ENCODE measurements at places on chromosomes 7 and 10.

GRCh38 chr7:84970670-84971069, 216.2 kb downstream of the SEMA3D start:
- DNase-seq: no peak

GRCh38 chr10:3700531-3701076, 84.4 kb downstream of the KLF6 start:
- DNase-seq: no peak

- DNase-seq: no peak
These were observed 66.1 kb downstream of the SHH start for GRCh38 chr7:155746188-155746587.

DNA sequence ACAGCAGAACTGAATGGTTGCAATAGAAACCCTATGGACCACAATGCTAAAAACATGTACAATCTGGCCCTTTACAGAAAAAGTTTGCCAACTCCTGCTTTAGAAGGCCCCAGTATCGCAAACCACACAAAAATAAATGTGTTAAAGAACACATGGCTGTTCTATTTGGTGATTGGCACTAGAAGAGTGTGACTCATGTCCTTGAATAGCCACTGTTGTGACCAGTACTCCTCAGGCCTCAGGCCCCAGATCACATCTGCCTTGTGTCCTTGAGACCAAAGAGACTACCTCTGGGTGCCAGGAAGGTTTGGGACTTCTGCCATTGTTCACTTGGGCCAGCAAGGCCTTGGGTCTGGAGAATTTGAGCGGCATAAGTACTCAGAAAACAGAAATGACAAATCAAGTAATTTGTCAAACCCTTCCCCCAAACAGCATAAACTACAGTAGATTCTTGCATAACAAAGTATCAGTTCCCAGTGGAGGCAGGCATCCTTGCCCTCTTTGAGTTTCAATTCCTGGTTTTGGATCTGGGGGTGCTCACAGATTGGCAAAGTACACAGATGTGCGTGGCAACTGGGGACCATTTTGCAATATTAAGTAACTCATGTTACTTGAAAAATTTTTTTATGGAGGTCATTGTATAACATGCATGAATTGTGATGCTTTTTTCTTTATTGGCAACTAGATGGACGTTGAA, 50.2 kb downstream of the MTURN start:
- DNase-seq: no peak

GRCh38 chr7:108385834-108386422, 70.3 kb downstream of the NRCAM start:
- no peak for DNase-seq

- DNase-seq: no peak
These were observed 11.7 kb upstream of the EDRF1 start for GRCh38 chr10:125707541-125708468.

GRCh38 chr7:123924941-123925340, at the start of gene SPAM1:
TSS of gene SPAM1 (plus strand) at chr7:123925241. CDS start at chr7:123953571, 28,330 bp downstream.
- no peak for DNase-seq

- DNase-seq: no peak
These were observed 34.1 kb downstream of the KNDC1 start for GRCh38 chr10:133194151-133194550.

DNA sequence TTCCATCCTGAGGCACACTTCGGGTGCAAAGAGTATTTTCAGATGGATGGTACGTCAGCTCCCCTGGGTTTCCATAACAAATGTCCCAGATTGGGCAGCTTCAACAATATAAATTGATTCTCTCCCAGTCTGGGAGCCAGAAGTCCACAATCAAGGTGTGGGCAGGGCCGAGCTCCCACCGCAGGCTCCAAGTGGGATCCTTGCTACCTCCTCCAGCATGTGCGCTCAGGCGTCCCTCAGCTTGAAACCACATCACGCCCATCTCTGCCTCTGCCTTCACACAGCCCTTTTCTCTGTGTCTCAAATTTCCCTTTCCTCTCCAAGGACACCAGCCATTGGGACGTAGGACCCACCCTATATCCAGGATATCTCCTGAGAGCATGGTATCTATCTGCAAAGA, 153.5 kb downstream of the DIP2C start:
- no peak for DNase-seq

DNA sequence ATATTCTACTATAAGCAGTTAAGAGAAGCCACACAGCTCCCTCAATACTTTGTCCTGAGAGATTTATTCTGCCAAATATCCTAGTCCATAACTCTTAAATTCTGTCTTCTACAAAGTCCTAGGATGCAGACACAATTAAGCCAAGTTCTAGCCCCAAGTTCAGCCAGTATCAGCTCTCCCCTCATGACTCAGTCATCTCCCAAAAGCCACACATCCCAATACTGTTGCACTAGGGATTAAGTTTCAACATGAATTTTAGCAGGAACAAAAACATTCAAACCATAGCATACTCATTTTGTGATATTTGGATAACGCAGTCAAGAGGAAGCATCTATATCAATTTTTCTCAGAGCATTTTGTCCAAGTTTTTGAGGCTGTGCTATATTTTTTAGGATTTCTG, 277.4 kb downstream of the FZD1 start:
- no peak for DNase-seq

DNA sequence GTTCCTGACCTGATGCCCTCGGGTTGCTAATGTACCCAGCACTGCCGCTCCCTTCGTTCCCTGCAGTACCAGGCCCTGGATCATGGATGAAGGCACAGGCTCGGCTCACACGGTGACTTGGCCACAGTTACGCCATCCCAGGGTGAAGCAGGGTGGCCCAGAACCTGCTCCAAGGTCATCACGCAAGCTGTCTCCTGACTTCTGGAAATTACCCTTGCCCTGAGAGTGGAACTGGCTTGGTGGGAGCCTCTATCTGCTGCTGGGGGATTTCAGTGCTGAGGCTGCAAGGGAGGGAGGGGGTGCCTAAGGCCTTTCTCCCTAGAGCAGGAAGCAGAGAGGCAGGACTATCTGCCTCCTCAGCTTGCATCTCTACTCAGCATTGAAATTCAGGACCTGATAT, 36.6 kb downstream of the FIGNL1 start:
- no peak for DNase-seq

GRCh38 chr10:88831709-88832108, 19.9 kb downstream of the ANKRD22 start:
- no peak for DNase-seq

- no peak for DNase-seq
These were observed 206.3 kb downstream of the THSD7A start for GRCh38 chr7:11625669-11626068.

DNA sequence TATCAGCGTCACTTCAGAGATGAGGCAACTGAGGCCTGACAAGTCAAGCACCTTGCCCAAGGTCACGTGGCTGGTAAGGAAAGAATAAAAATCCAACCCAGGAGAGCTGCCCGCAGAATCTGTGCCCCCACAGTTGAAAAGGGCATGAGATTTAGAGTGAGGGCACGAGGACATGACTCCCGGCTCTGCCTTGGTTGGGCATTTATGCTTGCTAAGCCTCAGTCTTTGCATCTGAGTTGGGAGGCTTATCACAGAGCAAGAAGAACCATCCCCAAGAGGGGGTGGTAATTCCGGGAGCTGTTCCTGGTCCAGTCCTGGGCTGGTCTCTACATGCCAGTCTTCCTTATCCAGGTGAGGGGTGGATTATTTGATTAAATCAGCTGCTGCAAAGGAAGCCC, 37.3 kb downstream of the PLPP4 start:
- DNase-seq: no peak

DNA sequence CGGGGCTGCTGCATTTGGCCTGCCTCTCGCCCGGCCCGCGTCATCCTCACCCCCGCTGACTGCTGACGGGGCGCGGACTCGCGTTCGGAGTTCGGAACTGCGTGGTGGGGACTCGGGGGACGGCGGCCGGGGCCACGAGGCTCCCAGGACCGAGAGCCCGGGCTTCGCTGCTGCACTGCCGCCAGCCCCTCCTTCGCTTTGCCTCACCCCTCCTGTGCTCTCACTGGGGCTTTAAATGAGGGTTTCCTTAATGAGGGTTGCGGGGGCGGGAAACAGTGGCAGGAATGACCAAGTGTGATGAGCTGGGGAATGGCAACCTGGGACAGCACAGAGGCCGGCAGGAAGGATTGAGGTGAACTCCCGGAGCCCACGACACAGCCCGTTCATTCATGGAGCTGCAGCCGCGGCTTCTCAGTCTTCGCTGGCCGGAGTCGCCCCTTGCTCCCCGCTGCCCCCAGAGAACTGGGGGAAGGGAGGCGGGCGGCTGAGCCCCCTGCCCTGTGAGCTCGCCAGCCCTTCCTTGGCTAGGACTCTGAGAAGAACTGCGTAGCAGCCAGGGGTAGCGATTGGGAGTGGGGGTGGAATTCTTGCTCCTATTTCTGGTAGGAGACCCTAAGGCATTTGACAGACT, 1.5 kb upstream of the LRRC4 start:
- no peak for DNase-seq

GRCh38 chr10:131911451-131911850, 10.6 kb downstream of the PPP2R2D start:
- DNase-seq: no peak

DNA sequence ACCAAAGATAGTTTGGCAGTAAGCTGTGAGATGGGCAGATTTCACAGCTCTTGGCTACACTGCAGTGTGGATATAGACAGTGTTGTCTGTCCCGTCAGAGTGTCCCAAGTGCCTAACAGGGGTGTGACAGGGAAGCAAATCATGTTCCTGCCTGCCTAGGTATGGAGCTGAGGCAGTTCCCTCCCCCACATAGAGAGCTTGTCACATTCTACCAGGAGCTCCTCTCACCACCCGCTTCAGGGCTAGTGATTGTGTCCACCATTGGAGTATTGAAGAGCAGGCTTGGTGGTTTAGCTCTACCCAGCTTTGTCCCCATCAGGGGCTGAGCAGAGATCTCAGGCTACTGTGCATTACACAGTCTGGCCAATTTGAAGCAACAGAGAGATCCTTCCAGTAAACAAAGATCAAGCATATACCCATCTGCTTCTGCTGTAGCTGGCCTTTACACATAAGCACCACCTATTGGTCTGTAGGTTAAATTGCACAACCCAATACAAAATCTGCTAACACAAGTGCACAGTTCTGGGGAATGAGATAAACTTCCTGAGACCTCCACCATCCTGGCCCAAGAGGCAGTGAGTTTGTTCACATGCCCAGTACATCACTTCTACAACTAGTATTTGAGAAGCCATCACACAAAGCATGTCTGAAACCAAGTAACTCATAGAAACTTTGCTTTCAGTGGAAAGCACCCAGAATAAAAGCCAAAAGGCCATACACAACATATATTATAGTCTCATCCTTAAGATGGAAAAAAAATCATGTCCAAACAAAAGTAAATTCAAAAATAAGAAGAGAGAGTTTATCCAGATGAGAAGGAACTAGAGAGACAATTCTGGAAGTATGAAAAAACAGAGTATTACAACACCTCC, 67.3 kb downstream of the GLCCI1 start:
- DNase-seq: peak; percentile 23

DNA sequence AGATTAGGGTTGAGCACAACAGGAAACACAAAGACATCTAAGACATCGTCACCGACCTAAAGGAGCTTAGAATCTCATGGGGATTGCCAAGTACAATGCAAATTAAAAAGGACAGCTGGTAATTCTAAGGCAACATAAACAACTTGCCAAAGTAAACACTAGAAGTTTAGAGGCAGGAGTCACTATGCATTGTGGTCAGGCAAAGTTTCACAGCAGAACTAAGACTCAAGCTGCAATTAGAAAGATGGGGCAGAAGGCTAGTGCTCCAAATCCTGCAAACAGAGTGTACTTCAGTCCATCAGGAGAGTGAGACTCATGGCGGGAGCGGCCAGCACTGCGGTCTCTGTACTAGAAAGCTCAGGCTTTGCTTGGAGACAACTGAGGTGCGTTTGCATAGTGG, 52.7 kb downstream of the HIPK2 start:
- DNase-seq: peak; percentile 59

DNA sequence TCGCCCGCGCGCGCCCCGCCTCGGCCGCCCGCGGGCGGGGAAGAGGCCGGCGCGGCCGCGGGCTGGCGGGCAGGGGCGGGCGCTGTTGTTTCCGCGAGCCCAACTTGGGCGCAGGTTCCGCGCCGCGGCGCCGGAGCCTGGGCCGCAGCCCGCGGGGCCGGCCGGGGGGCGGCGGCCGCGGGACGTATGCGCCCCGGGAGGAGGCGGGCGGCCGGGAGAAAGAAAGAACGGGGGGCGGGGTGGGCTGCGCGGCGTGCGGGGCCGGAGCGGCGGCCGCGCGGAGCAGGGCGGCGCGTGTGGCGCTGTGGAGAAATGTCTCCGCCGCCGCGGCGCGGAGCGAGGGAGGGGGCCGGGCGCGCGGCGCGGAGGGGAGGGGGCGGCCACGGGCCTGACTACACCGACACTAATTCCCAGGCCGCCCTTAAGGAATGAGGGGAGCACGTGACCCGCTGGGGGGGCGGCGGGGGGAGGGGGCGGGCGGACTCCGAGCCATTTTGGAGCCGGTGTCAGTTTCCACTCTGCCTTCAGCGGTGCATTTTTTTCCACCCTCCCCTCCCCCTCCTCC, at the start of gene BMI1:
Gene BMI1 (plus strand): TSS at position 509 of the 565 bp plus-strand sequence. CDS start 5,351 bp downstream, outside the sequence.
- DNase-seq: no peak

DNA sequence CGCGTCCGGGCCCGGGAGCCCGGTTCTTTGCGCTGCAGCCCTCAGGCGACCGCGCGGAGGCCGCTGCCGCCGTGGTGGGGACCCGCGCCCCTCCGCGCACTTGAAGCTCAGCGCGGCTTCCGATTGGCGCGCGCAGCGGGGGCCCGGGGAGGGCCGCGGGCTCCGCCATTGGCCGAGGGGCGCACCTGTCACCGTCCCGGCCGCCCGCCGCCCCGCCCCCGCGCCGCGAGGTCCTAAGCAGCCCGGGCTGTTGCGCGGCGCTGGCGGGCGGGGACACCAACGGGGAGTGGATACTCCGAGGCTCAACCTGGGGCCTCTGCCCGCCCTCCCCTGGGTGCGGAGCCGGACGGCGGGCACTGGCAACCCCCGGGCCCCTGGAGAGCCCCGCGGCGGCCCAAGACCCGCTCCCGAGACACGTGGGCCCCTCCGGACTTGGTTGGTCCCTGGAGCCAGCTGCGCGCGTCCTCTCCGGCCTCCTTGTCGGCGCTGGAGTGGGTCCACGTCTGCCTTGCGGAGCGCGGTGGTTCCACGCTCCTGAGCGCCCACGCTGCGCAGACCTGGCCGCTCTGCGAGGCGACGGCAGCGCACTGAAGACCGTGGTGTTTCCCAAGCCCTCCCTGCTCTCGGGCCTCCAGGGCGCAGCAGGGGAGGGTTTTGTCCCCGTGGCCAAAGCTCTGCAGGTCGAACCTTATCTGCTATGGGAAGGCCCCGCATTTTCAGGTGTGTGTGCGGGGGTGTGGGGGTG, at the start of gene MNX1:
Gene MNX1 (minus strand): TSS at position 76 of the 745 bp plus-strand sequence. CDS start 313 bp downstream, outside the sequence.
- DNase-seq: no peak

DNA sequence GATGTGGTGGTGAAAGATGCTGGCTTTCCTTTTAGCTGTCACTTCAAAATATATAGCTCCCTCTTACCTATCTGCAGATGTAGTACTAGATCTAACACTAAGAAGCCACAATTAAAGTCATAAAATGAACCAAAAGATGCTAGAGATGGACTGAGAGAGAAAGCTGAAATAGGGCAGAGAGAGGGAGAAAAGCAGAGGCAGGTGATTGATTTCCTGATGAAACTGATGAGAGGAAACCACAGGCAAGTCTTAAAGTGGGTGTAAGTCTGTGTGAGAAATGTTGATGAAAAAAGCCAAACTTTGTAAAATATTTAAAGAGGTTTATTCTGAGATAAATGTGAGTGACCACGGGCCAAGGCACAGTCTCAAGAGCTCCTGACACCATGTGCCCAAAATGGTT, 194.3 kb upstream of the MBL2 start:
- DNase-seq: no peak

- DNase-seq: no peak
These were observed 8.8 kb upstream of the NUPR2 start for GRCh38 chr7:56124981-56125380.
